ENCODE measurements at places on chromosomes 13 and 19. TPM values are rescaled to one million over a fixed set of nuclear protein-coding genes. Genes with fewer than 3 reads are reported as not detected.

The PTGER1 gene
- 15.5 TPM for total RNA-seq

The ACER1 gene
- total RNA-seq = not detected

The PDE4C gene
- total RNA-seq = 0.26 TPM

The KASH5 gene
- not detected for total RNA-seq

The CALR gene
- 2,214 TPM for total RNA-seq

The ATXN8OS gene
- total RNA-seq = not detected

The ZNF132 gene
- 9.5 TPM for total RNA-seq

The C1QTNF9 gene
- not detected for total RNA-seq

The SYNE4 gene
- 0.25 TPM for total RNA-seq

The SOHLH2 gene
- 0.93 TPM for total RNA-seq

The CD33 gene
- not detected for total RNA-seq

The PLA2G4C gene
- total RNA-seq = 22.1 TPM

The SHD gene
- not detected for total RNA-seq

The FCAR gene
- total RNA-seq = not detected

The PRDX2 gene
- 208 TPM for total RNA-seq

The AMH gene
- 0.92 TPM for total RNA-seq

The RGL3 gene
- total RNA-seq = 3.7 TPM

The HCST gene
- 1.2 TPM for total RNA-seq

The ZNF677 gene
- total RNA-seq = 15.0 TPM

The UQCR11 gene
- total RNA-seq = 72.1 TPM

The KIR2DL1 gene
- total RNA-seq = not detected

The ZNF835 gene
- 0.50 TPM for total RNA-seq

The MEIOSIN gene
- total RNA-seq = not detected

The REEP6 gene
- 0.92 TPM for total RNA-seq

The DNM2 gene
- total RNA-seq = 96.6 TPM

The PROSER1 gene
- total RNA-seq = 5.2 TPM

The SIGLEC8 gene
- not detected for total RNA-seq

The MYH14 gene
- not detected for total RNA-seq

The LSR gene
- total RNA-seq = 0.37 TPM

The FAM124A gene
- 8.9 TPM for total RNA-seq

The ARHGAP45 gene
- total RNA-seq = 1.5 TPM

The RUBCNL gene
- total RNA-seq = 0.31 TPM

The RYR1 gene
- under 0.01 TPM for total RNA-seq

The SPRED3 gene
- total RNA-seq = 6.9 TPM

The PEG3 gene
- 4.4 TPM for total RNA-seq

The CLEC11A gene
- 68.1 TPM for total RNA-seq

The PLIN5 gene
- not detected for total RNA-seq

The TSKS gene
- 0.06 TPM for total RNA-seq

The PABPC3 gene
- 0.12 TPM for total RNA-seq

The KLHL1 gene
- total RNA-seq = not detected

The SMG9 gene
- 13.9 TPM for total RNA-seq

The C19orf73 gene
- 1.1 TPM for total RNA-seq

The RAP2A gene
- 22.3 TPM for total RNA-seq

The CEACAM8 gene
- total RNA-seq = not detected

The SCAF1 gene
- 11.1 TPM for total RNA-seq

The CLDN10 gene
- total RNA-seq = not detected

The ZIC2 gene
- total RNA-seq = not detected

Data from aortic smooth muscle cell (primary cell).